ENCODE measurements at places on chromosomes 6 and 20. TPM values are rescaled to one million over a fixed set of nuclear protein-coding genes. Genes with fewer than 3 reads are reported as not detected.

DNA sequence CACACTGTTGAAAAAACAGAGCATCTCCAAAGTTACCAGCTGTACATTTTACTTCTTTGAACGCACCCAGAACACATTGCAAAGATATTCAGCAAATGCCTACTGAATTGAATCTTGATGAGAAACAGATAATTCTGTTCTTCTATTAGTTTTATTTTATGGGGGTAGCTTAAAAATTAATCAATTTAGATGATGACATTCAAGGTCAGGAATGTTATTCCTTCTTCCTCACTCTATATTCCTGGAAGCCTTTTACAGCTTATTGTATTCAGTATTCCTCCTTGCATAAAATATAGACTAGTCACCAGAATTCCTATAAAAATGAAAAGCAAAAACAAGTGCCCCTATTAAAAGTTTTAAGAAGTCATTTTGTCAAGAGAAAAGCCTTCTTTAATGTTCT lies 21.4 kb upstream of the GMDS start:
- no peak overlapping the region for H3K27ac ChIP-seq
- H3K27me3 ChIP-seq = no peaks in the 10 kb centered on the region
- no peak overlapping the region for H3K4me3 ChIP-seq

- H3K4me3 ChIP-seq = peak overlapping the region; percentile 83
- peaks cover 65% of the 10 kb centered on the region for H3K4me1 ChIP-seq
- peaks cover 36% of the 10 kb centered on the region for H3K36me3 ChIP-seq
Observed at GRCh38 chr20:62643521-62644043, 1.3 kb downstream of the SLCO4A1 start.

GRCh38 chr20:39188266-39188765 lies 226.2 kb downstream of the DHX35 start:
- H3K4me1 ChIP-seq = no peaks in the 10 kb centered on the region
- no peaks in the 10 kb centered on the region for H3K36me3 ChIP-seq
- no peak overlapping the region for H3K4me3 ChIP-seq
- DNase-seq = no peak
- H3K27ac ChIP-seq = no peak overlapping the region
- H3K27me3 ChIP-seq = no peaks in the 10 kb centered on the region

DNA sequence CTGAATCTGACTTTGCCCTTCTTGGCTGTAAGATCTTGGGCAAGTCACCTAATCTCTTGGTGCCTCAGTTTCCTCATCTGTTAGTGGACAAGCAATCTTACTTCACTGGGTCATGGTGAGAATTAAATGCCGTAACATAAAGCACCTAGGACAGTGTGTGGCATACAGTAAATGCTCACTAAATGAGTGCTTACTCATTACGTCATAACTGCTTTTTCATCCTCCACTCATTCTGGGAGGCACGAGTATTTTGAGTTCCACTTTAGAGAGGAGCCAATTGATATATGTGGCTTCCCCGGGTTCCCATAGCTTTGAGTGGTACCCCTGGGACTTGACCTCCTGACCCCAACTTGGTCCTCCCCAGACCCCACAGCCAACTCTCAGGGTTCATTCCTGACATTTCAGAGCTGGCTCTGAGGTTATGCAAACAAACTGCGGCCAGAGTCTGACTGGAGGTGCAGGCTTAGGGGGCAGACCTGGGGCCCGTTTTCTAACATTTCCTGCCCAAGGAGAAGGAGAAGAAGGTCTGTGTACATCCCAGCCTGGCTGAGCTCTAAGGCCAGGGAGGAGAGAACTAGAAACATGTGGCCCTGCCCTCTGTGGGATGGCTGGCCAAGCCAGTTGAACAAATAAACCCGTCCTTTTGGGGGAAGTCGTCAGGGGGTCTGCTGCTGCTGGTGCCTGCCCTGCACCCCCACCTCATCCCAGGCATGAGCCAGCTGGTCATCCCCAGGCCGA lies 5.8 kb downstream of the ANGPT4 start:
- H3K27ac ChIP-seq = no peak overlapping the region
- no peak for DNase-seq
- H3K27me3 ChIP-seq = no peaks in the 10 kb centered on the region

- 0 out of 2 replicates have a peak, but pooled peaks cover 4% of the 10 kb centered on the region for H3K27me3 ChIP-seq
- no peak overlapping the region for H3K4me3 ChIP-seq
- H3K4me1 ChIP-seq = no peaks in the 10 kb centered on the region
- no peak for DNase-seq
- no peaks in the 10 kb centered on the region for H3K36me3 ChIP-seq
Observed at GRCh38 chr6:168016176-168016620, 18.7 kb downstream of the KIF25 start.

DNA sequence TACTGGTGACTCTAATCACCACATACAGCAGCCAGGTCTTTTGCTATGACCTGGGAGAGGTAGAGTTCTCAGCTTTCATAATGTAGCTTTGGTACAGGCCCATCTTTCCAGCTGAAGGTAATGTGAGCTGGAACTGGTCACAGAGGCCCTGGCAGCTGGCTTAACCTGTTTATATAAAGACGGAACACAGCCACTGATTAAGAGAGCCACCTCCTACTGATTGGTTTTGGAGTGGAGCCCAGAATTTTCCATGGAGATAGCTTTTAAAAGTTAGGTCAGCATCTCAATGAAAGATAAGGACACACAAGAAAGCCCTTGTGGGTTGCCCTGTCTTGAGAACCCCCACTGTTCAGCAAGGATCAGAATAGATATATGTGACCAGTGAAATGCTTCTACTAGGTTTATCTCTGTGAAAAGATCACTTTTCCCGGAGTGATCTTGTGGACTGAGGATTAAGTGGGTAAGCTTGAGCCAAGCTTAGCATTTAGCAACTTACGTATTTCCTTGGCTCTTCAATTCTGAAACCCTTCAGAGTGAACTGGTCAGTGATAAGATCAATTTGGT lies 213.7 kb upstream of the CITED2 start:
- no peaks in the 10 kb centered on the region for H3K36me3 ChIP-seq
- peaks cover 32% of the 10 kb centered on the region for H3K4me1 ChIP-seq
- peak overlapping the region; percentile 63 for H3K27ac ChIP-seq
- H3K27me3 ChIP-seq = no peaks in the 10 kb centered on the region
- DNase-seq = peak; percentile 52

Gene TP53TG5
- 0.76 TPM for total RNA-seq

DNA sequence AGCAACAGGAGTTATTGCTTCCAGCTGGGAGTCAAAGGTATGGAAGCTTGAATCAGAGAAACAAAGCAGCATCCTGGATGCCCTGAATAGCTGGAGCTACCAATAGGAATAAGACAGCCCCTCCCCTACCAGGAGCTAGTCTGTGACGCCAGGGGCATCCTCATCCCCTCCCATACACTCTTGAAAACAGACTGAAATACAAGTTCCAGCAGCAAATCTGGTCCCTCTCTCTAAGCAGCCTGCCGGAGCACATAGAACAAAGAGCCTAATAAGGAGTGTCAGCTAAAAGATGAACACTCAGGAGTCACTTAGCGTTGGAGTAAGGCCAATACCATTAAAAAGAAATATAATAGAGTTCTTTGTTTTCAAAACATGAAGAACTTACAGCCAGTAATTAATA lies 25.6 kb downstream of the FILIP1 start:
- no peaks in the 10 kb centered on the region for H3K36me3 ChIP-seq
- DNase-seq = no peak
- no peaks in the 10 kb centered on the region for H3K4me1 ChIP-seq
- no peak overlapping the region for H3K4me3 ChIP-seq

Gene IBTK
- total RNA-seq = 36.6 TPM

DNA sequence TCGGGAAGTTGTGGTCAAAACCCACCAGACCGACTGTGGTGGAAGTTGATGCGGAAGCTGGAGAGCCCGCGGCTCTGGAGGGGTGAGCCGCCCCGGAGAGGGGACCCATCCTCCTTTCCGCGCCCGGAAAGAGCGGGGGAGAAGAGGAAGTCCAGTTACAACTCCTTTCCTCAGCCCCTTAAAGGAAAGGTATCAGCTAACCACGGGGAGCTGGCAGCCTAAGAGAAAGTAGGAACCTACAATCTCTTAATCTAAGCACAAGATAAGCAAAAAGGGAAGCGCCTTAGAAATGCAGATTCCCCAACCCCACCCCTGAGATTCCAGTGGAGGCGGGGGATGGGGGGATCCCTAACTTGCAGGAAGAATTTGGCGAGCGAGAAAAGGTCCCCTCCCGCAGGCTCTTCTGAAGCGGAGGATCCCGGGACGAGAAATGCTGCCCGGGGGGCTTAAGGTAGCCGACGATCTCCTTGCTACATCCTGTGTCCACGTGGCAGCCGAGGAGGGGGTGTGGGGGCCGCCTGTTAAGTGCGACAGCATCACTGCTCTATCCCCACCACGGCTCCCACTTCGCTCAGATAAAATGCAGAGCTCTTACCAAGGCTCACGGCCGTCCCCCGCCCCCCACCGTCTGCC lies 87.5 kb downstream of the ZFP64 start:
- DNase-seq = no peak
- H3K36me3 ChIP-seq = no peaks in the 10 kb centered on the region
- H3K4me1 ChIP-seq = no peaks in the 10 kb centered on the region
- H3K4me3 ChIP-seq = no peak overlapping the region
- no peak overlapping the region for H3K27ac ChIP-seq
- H3K27me3 ChIP-seq = no peaks in the 10 kb centered on the region

- no peaks in the 10 kb centered on the region for H3K27me3 ChIP-seq
- H3K27ac ChIP-seq = no peak overlapping the region
- no peak overlapping the region for H3K4me3 ChIP-seq
- H3K36me3 ChIP-seq = no peaks in the 10 kb centered on the region
Observed at GRCh38 chr6:144262470-144263369, 22.4 kb upstream of the UTRN start.

- no peaks in the 10 kb centered on the region for H3K36me3 ChIP-seq
- no peak for DNase-seq
- H3K4me3 ChIP-seq = no peak overlapping the region
- H3K27ac ChIP-seq = no peak overlapping the region
- H3K4me1 ChIP-seq = peaks cover 7% of the 10 kb centered on the region
Observed at GRCh38 chr6:110799189-110799588, 16.1 kb downstream of the CDK19 start.

Gene MLN
- not detected for total RNA-seq

Gene OR11A1
- total RNA-seq = not detected
